ENCODE measurements at places on chromosomes 1 and 21.
A peak's percentile ranks its signal among the peaks of the same experiment; 100 is the strongest.

DNA sequence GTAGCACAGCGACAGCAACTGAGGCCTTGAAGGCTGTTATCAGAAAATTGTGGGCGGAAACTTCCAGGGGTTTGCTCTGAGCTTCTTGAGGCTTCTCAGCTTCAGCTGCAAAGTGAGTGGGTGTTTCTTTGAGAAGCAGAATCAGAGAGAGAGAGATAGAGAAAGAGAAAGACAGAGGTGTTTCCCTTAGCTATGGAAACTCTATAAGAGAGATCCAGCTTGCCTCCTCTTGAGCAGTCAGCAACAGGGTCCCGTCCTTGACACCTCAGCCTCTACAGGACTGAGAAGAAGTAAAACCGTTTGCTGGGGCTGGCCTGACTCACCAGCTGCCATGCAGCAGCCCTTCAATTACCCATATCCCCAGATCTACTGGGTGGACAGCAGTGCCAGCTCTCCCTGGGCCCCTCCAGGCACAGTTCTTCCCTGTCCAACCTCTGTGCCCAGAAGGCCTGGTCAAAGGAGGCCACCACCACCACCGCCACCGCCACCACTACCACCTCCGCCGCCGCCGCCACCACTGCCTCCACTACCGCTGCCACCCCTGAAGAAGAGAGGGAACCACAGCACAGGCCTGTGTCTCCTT is at the start of gene FASLG:
FASLG (plus strand) TSS at position 233 of the 583 bp plus-strand sequence; CDS start at position 332, 99 bp downstream.
- no peak for DNase-seq

- no peak for DNase-seq
These were observed 566.8 kb upstream of the USP24 start for GRCh38 chr1:55781944-55782482.

DNA sequence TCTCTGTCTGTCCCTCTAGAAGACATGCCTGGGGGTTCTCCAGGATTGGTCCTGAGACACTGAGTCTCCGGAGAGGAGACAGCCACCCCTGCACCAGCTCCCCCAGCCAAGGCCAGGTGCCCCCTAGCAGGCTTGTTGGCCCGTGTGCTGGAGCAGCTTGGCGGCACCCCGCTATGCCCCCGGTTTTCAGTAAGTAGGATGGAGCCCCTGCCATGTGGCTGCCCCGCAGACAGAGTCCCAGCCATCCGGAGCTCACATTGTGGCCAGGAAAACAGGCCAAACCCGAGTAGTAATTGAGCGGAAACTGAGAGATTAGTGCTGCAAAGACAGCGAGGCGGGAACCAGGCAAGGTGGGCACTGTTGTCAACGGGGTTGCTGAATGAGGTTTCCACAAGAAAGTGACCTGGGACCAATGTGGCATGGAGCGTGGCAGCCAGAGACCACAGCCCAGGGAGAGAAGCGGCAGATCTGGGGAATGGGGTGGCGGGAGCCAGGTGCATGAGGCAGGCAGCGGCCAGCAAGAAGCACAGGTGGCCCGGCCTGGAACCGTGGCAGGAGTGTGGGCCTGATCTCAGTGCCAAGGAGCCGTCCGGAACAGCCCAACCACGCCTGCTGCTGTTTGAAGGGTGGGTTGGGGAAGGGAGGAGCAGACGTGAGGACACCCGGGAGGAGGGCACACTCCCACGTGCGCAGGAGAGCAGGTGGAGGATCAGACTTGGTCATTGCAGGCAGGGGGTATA is 137.4 kb upstream of the VAMP3 start:
- no peak for DNase-seq

- no peak for DNase-seq
These were observed 38.5 kb downstream of the DISC1 start for GRCh38 chr1:231665101-231665500.

DNA sequence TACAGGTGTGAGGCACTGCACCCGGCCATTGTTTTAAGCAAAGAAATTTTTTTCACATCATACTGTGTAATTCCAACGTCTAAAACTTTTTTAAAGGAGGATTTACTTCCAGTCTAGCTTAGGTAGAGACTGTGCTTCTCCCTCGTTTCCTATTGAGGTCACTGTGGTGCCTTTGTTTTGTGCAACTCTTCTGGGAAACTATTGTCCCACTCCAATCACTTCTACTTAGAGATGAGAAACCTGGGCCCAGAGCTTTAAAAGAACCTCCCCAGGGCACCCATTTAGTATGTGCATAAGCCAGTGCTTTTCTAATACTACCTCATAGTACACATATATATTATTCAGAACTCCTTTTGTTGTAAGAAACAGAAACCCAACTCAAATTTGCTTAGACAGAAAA is 120.0 kb upstream of the ZNF644 start:
- DNase-seq, result no peak

GRCh38 chr1:109482791-109483671 is 674 bp upstream of the ATXN7L2 start:
- no peak for DNase-seq

- no peak for DNase-seq
These were observed at the start of gene COL11A1 for GRCh38 chr1:103108376-103109150. TSS of gene COL11A1 (minus strand) at chr1:103108522. CDS start at chr1:103108178, 344 bp downstream.

DNA sequence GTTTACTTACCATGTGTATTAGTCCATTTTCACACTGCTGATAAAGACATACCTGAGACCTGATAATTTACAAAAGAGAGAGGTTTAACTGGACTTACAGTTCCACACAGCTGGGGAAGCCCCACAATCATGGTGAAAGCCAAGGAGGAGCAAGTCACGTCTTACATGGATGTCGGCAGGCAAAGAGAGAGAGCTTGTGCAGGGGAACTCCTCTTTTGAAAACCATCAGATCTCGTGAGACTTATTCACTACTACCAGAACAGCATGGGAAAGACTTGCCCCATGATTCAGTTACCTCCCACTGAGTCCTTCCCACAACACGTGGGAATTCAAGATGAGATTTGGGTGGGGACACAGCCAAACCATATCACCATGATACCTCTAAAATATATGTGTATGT is 39.3 kb upstream of the ERRFI1 start:
- DNase-seq, result no peak

GRCh38 chr1:236800623-236801022 is 5.5 kb downstream of the MTR start:
- DNase-seq, result no peak

- DNase-seq, result peak; percentile 99
These were observed 34.7 kb downstream of the RGSL1 start for GRCh38 chr1:182484531-182485257.

DNA sequence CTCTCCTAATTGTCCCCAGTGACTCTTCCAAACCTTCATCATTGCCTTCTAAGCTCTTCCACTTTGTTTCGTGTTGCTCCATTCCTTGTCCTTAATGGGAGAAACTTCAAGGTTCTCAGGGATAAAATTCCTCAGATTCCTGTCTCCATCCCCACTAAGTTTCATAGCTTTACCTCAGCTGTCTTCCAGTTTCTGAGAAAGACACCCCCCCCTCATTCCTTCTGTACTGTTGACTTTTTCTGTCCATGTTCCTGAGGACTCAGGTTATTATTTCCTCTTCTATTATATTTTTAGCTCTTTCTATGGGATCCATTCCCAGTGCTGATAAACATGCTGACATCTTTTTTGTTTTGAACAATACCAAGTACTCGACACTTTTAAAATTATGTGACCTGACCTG is 215.3 kb upstream of the PTGFR start:
- DNase-seq, result no peak

DNA sequence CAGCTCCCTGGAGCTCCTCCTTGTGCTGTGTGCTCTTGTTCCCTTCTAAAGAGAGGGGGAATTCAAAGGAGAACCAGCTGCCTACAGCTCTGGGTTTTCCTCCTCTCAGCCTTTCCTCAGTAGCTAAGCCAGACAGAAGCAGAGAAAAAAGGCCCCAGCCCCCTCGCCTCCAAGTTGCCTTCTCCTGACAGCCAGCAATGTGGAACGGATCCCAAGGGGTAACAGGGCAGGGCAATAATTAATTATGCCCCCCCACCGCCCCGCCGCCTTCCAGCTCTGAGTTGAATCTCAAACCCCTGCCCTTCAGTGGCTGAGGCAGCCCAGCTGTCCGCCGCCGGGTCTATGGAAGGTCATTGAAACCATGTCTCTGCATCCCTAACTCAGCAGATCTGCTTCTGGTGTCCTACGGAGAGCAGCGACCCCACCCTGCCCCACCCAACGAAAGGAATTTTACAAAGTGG is 69.0 kb upstream of the GOLT1A start:
- no peak for DNase-seq

GRCh38 chr21:45128613-45129188 is 54.3 kb downstream of the ADARB1 start:
- peak; percentile 54 for DNase-seq

DNA sequence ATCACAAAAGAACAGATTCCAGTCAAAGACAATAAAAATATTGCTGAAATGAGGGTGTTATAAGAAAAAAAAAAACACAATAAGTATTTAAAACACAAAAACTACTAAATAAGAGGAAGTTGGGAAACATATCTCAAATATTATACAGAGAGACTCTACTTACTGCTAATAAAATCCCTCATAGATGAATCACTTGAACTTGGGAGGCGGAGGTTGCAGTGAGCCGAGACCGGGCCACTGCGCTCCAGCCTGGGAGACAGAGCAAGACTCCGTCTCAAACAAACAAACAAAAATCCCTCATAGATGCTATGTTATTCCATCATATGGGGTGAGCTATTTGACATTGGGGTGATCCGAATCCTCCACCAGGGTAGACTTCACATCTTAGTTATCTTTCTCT is 48.0 kb upstream of the ZNF281 start:
- no peak for DNase-seq

DNA sequence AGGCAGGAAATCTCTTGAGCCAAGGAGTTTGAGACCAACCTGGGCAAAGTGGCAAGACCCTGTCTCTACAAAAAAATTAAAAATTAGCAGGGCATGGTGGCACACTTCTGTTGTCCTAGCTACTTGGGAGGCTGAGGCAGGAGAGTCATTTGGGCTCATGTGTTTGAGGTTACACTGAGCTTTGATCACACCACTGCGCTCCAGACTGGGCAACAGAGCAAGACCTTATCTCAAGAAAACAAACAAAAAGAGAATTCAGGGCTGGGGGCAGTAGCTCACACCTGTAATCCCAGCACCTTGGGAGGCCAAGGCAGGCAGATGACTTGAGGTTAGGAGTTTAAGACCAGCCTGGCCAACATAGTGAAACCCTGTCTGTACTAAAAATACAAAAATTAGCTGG is 17.8 kb upstream of the SLC16A1 start:
- DNase-seq, result no peak

GRCh38 chr1:214027498-214027897 is 39.7 kb downstream of the PROX1 start:
- no peak for DNase-seq

DNA sequence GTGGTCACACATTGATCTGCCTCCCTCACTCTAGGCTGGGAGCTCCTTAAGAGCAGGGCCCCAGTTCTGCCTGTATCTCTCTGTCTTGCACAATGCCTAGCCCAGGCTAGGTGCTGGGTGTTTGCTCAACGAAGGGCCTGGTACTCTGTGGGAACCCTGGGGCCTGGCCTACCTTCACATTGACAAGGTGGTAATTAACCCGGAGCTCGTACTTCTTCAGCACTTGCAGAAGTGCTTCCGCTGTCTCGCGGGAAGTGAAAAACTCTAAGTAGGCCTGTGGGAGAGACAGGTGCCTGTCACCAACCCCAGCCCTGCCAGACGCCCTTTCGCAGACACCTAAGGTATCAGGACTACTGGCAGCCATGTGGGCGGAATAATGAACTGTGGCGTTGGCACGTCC is 13.7 kb downstream of the MTHFR start:
- no peak for DNase-seq
